ENCODE measurements at places on chromosomes 4 and X.

DNA sequence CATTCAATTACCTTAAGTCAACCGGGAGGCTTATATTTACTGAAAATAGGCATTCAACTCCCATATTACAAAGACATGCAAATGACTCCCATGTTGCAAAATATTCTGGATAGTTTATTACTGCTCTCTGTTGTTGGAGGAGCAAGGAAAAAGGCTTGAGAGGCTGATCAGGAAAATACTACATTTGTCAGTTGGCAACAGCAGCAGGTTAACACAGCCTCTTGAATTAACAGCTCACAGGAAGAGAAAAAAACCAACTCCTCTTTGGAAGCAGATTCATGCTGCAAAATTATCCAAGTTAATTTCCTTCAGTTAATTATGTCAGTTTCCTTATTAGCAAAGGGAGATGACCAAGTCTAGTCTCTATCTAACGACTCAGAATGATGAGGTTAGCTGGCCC lies 238.9 kb downstream of the MAML3 start:
- DNase-seq = no peak

DNA sequence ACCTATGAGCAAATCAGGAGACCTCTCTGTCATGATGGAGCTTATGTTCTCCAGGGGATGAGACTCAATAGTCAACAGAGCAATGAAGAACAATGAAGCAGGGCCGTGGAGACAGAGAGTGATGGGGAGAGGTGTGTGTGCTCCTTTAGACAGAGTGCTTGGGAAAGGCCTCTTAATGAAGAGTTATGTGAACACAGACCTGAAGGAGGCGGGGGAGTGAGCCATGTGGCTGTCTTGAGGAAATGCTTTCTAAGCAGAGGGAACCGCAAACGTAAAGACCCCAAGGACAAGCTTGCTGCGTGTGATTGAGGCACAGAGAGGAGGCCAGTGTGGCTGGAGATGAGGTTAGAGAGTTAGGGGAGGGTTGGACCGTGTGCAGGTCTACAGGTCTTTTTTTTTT lies 53.1 kb downstream of the CHRNA9 start:
- DNase-seq = peak; percentile 39

DNA sequence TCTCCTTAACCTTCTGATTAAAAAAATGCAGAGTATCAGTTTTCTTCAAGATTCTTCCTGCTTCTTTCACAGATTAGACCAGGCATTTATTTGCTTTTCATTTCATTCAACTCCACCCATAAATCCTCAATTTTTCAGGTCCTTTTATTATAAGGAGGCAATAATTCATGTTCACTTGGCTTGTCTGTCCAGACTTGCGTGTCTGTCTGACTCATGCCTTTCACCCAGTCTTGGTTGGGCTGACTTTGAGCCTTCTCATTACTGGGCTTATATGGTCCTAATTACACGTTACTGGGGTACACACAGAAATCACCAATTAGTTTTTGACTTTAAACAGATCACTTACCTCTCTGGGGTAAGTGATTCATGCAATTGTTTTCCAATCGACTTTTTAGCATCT lies 48.8 kb upstream of the GALNT7 start:
- DNase-seq = no peak

DNA sequence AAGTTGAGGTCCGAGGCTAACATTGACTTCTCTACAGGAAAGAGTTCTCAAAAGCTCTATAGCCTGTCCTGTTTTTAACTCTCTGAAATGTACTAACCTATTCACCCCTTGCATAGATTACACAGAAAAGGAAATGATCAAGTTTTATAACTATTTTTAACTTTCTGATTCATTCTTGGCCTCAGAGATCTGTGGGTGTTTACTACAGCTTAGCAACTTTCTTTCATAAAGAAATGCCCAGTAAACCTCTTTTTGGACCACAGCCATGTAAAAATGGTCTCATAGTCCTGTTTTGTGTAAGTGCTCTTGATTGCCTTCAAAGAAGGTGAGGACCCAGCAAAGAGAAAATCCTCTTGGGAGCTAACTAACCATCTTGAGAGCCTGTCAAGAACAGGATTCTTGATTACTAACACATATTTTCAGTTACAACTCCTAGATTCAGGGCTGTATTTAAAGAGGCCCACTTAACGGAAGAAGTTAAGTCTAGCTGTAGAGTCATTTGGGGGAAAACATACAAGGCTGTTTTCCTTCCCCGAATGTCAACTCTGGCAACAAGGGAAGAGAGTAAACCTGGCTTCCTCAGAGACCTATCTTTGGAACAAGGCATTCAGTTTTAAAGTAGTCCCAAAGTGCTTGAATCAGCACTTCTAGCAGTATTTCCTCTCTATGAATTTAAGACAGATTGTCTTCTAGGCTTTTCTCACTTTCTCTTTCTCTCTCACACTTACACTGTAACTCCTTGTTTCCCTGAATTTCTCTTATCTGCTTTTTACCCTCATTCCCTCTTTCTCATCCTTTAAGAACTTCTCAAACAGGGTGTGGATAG lies 78.2 kb downstream of the IL21 start:
- DNase-seq = no peak

GRCh38 chrX:129908636-129909035 lies 2.7 kb downstream of the UTP14A start:
- DNase-seq = no peak

GRCh38 chrX:84339507-84340364 lies 151.7 kb upstream of the RPS6KA6 start:
- DNase-seq = peak; percentile 38

DNA sequence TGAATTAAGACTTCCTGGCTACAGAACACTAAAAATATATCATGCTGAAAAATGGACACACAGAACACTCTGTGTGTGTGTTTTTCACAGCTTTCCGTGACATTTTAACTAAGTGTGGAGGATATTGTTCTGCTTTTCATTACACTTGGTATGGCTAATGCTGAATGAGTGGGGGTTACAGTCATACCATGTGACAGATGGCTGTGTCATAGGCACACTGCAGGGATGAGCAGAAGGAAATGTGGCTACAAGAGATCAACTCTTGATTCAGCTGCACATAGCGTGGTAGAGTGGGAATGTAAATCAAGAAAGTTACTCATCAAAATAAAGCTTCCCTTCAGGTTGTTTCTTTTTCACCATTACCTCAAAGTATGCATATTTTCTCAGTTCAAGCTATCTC lies 669.8 kb downstream of the IQCM start:
- no peak for DNase-seq

GRCh38 chr4:69882150-69882549 lies 22.2 kb upstream of the SULT1E1 start:
- no peak for DNase-seq
